NCI-H2227 treated with DMSO at 0.1 percent for 48 hours (cell line): ENCODE measurements at places on chromosomes 7 and 10.

DNA sequence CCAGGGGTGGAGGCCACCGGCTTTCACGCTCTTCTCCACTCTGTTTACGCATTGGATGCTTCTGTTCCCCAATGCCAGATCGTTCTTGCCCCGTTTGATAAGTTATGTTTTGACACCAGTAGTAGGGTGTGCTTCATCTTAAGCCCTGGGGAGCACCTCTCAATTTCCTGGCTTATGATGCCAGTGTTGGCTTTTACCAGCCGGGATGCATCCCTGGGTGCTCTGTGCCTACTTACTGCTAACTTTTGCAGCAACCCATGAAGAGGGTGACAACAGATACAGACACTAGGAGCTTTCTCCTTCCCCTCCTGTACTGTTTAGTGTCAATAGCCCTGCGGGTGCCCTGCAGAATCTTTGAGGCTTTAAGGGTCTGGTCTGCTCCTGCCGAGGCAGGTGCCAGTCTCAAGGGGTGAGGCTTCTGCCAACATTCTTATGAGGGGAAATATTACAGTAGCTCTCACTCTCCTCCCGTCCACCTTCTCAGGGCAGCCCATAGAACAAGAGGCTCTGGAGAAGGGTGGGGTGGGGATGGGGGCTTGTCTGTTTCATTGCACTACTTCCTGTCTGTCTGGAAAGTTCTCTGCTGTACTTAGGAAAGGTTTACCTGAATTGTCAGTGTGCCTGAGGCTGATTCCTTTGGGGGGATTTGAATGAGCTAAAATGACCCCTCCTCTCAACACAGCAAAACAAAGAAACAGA, 23.3 kb downstream of the ADCY1 start:
- no peak for DNase-seq

- no peak for DNase-seq
Observed at GRCh38 chr10:29239569-29240472, 49.0 kb upstream of the LYZL1 start.

GRCh38 chr10:132960631-132961419, 18.5 kb upstream of the CFAP46 start:
- no peak for DNase-seq

DNA sequence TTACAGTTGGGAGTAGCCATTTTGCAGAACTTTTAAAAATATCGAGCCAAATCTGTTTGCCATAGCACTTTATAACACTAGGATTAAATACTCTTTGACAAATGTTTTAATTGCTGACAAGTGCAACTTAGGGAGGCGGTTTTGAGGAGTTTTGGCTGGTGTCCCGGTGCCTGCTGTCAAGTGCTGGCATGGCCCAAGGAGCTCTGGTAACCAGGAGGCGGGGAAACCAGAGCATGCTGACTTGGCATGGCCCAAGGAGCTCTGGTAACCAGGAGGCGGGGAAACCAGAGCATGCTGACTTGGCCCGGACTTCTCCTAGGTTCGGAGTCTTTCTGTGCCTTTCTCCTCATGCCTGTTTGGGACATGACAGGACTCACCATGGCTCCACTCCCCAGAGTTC, 30.8 kb upstream of the ZNF32 start:
- DNase-seq, result no peak

DNA sequence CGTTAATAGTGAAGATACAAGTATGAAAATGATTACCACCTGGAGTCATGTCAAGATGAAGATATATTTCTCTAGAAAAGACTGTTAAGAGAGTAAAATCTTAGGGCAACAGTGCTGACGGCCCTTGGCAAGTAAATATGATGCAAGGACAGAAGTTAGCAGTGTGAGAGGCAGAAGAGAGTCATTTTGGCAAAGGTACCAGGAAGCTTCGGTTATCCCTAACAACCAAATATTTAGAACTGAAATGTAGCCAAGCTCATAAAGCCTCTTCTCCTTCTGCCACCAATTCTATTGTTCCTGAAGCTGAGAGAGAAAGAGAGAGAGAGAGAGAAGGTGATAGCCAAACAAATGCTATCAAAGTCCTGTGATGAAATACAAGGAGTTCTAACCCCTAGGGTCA, 109.6 kb downstream of the MACC1 start:
- no peak for DNase-seq

DNA sequence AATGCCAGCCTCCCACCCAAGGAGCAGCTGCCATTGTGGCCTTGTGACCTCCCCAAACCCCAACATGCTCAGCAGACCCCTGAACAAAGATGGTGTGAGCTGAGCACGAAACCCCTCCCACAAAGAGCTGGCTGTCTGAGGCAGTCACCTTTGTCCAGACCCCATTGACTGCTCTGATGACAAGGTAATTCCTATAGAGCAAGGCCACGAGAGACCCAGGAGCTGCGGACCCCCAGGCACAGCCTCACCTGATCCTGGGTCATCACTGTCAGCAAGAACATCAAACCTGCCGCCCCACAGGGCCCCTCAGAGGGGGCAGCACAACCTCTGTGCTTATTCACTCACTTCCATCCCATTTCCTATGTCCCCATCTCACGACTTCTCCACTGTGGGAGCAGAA, 102.6 kb downstream of the CPXM2 start:
- no peak for DNase-seq

- no peak for DNase-seq
Observed at GRCh38 chr7:19944363-19945120, 171.1 kb upstream of the TMEM196 start.
